ENCODE measurements at places on chromosomes 1 and 21.

GRCh38 chr21:14592296-14593000 lies 46.3 kb upstream of the SAMSN1 start:
- DNase-seq = no peak

DNA sequence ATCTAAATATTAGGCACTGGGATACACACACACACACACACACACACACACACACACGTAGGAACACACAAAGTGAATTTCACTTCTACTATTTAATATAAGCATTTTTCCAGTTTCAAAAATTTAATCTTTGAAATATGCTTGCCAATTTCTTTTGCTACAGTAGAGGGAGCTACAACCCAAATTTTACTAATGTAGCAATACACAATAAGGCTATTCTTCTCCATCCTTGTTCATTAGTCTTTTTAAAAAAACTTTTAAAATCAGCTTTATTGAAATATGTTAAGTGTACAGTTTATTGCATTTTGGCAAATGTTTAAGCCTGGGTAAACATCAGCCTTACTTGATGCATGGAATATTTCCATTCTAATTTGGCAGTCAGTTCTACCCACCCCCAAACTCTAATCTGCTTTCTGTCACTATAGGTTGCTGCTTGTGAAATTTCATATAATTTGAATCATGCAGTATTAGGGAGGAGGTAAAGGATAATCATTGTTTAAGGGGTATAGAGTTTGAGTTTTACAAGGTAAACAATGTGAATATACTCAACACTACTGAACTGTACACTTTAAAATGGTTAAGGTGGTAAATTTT lies 93.0 kb upstream of the TENT5C start:
- no peak for DNase-seq

GRCh38 chr21:28688381-28688780 lies 304.3 kb downstream of the LTN1 start:
- DNase-seq = no peak

DNA sequence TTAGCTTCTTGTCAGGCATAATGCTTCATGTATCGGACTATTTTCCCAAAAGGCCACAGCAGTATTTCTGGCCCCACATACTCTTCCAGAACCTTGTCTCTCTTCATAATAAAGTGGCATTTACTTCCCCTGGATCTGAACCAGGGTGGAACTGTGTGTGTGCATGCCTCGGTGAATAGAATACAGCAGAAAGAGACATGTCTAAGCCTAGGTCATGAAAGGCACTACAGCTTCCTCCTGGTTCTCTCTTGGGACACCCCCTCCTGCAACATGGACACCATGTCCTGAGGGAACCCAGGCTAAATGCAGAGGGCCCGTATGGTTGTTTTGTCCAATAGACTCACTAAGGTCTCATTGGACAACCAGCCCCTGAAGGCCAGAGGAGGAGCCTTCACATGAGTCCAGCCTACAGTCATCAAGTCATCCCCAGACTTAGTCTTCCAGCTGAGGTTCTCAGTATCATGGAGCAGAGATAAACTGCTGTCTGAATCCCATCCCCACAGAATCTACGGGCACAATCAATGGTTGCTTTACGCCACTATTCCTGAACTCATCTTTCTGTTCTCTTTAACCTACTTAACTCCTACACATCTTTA lies 35.0 kb downstream of the USP24 start:
- no peak for DNase-seq

- no peak for DNase-seq
These were observed 108.7 kb downstream of the RGL1 start for GRCh38 chr1:183913567-183913993.

- DNase-seq = peak; percentile 15
These were observed 494.7 kb downstream of the SMYD3 start for GRCh38 chr1:246012341-246012740.

- no peak for DNase-seq
These were observed 64.3 kb downstream of the OPTC start for GRCh38 chr1:203558064-203558760.
